ENCODE measurements at places on chromosomes 3 and 15. TPM values are rescaled to one million over a fixed set of nuclear protein-coding genes. Genes with fewer than 3 reads are reported as not detected.

DNA sequence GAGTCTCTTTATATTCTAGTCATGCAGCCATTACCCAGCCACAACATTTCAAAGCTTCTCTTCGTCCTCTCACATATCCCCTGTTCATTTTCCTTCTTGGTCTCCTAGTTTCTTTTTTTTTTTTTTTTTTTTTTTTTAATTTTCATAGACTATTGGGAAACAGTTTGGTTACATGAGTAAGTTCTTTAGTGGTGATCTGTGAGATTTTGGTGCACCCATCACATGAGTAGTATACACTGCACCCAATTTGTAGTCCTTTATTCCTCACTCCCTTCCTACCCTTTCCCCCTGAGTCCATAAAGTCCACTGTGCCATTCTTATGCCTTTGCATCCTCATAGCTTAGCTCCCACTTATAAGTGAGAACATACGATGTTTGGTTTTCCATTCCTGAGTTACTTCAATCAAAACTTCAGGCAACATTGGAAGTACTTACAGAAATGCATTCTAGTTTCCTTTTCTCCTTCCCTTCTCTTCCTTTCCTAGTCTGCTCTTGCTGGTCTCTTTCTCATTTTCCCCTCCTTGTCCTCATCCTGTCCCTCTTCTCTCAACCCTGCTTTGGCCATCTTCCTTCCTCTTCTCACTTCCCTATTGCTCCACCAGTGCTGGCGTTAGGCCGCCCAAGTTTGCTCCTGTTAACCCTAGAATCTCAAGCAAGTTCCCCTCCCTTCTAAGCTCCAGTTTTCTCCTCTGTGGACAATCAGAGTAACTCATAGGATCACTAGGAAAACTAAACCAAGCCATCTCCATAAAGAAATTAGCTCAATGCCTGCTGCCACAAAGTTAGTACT, 4.8 kb downstream of the ATP8B4 start:
- peaks cover 4% of the 10 kb centered on the region for H3K4me1 ChIP-seq
- no peak overlapping the region for H3K27ac ChIP-seq
- H3K36me3 ChIP-seq, result no peaks in the 10 kb centered on the region
- peaks cover 15% of the 10 kb centered on the region for H3K27me3 ChIP-seq

DNA sequence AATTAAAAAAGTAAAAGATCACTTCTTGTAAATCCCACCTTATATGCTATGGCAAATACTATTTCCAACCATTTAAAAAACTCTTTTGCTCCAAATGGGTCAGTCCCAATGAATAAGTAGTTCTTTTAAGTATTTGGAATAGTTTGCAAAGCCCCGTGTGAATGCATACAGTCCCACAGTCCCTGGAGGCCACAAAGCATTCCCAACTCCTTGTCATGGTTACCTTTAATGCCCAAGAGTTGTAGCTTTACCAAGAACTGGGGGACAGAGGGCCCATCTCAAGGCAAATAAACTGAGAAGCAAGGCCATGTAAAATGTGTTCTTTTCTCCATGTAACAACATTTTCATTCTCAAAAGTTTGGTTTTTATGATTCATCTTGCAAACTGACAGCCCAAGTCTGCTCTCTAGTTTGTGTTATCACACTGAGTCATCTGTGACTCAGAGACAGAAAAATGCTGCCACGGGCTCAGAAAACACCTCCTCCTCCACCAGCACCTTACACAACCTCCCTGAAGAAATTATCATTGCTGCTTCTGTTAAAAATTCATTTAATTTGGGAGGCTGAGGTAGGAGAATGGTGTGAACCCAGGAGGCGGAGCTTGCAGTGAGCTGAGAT, 336.2 kb downstream of the ERC2 start:
- H3K27me3 ChIP-seq, result no peaks in the 10 kb centered on the region
- no peak overlapping the region for H3K4me3 ChIP-seq
- no peak for DNase-seq
- H3K36me3 ChIP-seq, result peaks cover under 1% of the 10 kb centered on the region

DNA sequence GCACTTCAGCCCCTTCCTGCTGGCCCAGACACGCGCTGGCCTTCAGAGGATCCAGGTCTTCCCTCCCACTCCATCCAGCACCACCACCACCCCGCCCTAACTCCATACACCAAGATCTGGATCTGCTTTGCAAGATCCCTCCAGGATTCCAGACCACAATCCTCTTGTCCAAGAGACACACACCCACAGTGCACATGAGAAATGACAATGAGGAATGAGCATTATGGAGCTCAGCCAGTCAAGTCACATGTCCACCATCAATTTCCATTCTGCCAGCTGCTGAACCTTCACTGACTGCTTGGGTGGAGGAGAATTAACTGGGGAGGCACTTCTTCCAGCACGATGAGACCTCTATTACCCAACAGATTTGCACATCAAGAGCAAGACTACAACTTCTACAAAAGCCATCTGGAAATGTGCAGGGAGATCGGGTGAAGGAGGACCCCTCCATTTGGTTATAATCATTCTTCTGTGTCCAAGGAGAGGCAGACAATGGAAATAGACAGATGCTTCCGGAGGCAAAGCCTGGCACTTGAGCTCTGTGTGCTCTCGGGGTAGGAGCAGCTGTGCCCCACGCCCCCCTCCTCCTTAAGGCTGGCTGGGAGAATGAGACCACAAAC, 12.3 kb upstream of the SPATA12 start:
- DNase-seq, result no peak
- no peaks in the 10 kb centered on the region for H3K27me3 ChIP-seq
- H3K4me1 ChIP-seq, result no peaks in the 10 kb centered on the region
- H3K27ac ChIP-seq, result no peak overlapping the region
- no peak overlapping the region for H3K4me3 ChIP-seq
- H3K36me3 ChIP-seq, result no peaks in the 10 kb centered on the region

Gene IGF2BP2
- total RNA-seq, result 68.8 TPM

Gene KNG1
- not detected for total RNA-seq

GRCh38 chr15:40110866-40111550, 2.3 kb upstream of the BMF start:
- H3K4me3 ChIP-seq, result no peak overlapping the region
- no peak overlapping the region for H3K27ac ChIP-seq
- H3K36me3 ChIP-seq, result no peaks in the 10 kb centered on the region
- peaks cover 5% of the 10 kb centered on the region for H3K27me3 ChIP-seq

All from chondrocyte (in vitro differentiated cells).